ENCODE measurements at places on chromosomes 11 and 22.

GRCh38 chr22:35174401-35175038 lies 82.8 kb upstream of the HMGXB4 start:
- no peak for DNase-seq

GRCh38 chr22:28316014-28316413 lies 363.6 kb downstream of the TTC28 start:
- DNase-seq: no peak

- no peak for DNase-seq
Observed at GRCh38 chr22:38907767-38908166, 35.8 kb upstream of the CBX6 start.

DNA sequence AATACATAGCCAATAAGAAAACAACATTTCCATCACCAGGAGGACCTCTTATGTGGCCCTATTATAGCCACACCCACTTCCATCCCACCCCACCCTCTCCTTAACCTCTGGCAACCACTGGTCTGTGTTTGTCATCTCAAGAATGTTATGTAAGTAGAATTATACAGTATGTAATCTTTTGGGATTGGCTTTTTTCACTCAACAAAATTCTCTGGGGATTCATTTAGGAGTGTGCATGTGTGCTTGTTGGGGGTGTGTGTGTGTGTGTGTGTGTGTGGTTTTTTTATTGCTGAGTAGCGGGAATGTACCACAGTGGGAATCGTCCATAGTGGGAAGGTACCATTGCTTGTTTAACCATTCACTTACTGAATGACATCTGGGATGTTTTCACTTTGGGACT lies 5.2 kb downstream of the KCNJ5 start:
- DNase-seq: no peak

- DNase-seq: no peak
Observed at GRCh38 chr11:15280393-15280792, 165.7 kb downstream of the INSC start.

DNA sequence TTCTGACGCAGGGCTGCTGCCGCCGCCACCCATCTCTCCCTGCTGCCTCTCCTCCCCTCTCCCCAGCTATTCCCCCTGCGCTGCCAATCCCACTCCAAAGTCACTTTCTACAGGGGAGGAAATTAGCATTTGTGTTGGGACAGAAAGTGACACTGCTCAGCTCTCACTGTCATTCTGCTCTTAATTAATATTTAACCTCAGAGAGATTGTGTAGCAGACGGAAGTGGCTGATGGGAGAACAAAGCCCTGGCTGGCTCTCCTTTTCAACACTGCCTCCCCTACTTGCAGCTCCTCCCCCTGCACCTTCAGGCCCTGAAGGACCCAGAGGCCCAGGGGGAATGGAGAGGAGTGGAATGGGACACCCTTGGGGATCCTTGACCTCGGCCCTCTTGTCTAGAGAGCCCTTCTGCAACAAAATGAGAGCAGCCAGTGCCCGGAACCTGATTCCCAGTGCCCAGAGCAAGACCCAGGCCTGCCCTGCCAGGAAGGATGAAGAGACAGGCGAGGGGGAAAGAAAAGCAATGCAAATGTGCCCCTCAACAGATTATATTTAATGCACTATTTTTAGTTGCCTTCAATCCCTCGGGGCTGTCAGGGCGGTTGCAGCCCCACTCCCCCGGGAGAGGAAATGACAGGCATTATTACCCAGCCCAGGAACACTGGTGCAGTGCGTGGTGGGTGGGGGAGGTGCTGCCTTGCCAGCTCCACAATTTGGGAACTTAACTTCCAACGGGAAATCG lies 14.6 kb upstream of the NRGN start:
- DNase-seq: no peak

DNA sequence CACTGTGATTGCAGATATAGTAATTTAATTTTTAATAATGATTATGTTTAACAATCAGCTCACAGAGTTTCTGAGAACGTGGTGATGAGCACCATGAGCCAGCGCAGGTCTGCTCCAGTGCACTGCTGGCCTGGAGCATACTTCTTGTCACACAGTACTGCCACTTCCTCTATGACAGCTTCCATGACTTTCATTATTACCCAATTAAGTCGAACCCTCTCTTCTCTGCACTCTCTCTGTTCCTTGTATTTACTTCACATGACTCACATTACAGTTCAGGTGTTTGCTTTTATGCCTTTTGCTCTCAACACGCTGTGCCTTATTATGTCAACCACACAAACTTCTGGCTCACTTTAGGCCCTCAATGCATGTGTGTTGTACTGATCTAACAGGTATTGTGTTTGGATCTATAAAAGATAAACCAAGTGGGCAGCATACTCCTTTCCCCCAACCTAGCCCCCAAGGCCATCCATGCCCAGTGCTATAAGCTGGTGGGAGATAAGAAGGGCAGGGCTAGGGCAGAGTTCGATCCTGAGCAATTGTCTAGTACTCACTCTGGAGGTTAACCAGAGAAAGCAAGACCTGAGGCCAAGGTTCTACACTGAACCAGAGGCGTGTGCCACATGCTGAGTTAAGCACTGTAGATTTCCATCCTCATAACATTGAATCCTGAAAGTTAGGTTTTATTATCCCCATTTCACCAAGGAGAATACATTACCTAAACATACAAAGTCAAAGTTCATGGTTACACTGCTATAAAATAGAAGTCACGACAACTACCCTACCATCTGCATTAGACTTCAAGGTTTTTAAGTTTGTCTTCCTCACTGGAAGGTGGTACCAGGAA lies 356.5 kb downstream of the INSC start:
- no peak for DNase-seq

- DNase-seq: no peak
Observed at GRCh38 chr11:15688351-15688792, 573.6 kb downstream of the INSC start.

DNA sequence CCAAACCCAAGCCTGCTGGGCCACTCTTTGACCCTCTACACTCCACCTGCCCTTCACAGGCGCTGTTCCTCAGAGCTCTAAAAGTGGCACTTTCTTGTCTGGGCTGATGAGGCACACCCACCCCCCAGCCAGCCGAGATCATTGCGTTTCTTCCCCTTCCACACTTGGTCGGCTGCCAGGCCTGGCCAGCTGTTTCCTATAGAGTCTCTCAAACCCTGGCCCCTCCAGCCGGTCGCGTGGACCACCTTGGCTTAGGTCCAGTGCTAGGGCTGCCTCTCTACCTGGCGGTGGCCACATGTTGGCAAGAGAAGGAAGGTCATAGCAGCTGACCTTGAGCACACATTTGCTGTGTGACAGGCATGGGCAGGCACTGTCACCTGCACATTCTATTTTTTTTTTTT lies 60.6 kb downstream of the PPP6R2 start:
- no peak for DNase-seq

DNA sequence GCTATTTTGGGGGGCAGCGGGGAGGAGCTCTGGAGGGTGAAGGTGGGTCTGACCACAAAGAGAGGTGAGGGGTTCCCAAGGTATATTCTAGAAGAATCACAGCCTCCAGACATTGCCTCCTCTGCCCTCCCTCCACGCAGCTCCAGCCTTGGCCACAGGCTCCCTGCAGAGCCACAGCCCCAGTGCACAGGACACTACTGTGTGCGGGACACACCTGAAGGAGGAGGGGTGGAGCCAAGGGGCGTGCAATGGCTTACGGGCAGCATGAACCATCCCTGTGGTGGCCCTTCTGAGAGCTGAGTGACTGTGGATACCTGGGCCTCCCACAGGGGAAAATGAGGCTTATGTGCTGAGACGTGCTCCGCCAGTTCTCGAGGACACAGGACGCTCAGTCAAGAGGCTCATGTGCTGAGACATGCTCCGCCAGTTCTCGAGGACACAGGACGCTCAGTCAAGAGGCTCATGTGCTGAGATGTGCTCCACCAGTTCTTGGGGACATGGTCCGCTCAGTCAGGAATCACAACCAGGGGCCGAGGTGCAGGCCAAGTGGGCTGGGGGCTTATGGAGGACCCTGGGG lies 417.3 kb downstream of the SHANK2 start:
- DNase-seq: no peak

DNA sequence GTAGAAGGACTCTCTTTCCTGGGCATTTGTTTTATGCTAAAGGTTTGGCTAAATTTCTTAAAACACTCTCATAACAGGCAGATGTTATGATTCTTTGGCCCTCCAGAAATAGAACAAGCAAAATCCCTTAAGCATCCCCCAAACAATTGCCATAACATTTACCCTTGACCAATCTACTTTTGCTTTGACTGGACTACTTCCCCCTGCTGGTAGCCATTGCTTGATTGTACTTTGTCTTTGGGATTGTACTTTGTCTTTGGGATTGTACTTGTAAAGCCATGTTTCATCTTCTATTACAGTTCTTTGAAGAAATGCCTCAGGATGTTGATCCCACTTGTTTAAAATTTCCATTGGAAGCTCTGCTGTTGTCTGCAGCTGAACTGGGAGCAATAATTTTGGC lies 53.3 kb upstream of the GLYAT start:
- DNase-seq: no peak

DNA sequence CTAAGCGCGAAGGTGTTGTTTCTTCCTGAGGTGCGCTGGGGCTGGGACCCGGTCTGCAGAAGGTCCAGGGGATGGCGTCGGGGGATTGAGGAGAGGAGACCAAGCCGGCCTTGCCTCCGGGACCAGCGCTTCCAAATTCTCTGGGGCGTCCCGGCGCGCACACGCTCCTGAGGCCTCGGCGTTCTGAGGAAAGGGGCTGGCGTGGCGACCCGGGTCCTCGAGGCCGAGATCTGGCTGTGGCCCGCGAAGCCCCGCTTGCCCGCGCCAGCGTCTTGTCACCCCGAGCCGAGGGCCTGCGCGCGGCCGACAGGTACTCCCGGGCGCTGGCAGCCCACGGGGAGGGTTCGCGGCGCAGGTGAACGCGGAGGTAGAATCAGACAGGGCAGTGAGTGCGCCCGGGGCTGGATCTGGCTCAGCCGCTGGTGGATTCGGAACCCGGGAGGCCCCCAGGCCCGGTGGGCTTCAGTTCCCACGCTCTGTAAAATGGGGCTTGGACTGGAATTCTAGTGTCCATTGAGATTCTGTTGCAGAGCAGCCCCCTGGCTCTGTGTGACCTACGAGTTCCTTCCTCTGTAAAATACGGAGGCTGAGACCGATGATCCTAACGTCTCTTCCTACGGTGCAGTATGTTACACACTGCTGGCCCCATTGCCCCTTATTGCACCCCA lies 14.7 kb downstream of the SSH3 start:
- DNase-seq: no peak

DNA sequence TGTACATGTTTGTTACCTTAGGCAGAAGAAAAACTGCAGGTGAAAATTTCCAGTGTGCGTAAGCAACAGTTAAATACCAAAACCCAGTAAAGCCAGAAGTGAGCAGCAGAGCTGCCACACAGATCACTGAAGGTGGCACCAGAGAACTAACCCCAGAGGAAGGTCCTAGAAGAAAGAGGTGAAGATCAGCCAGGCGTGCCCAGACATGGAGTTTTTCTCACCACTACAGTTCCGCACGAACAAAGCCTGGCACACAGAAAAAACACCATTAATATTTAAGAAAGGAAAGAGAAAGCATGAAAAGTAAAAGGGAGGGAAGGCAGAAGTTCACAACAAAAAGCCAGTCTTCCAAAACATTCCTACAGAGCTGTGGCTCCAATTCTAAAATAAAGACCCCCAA lies 60.7 kb downstream of the STK33 start:
- no peak for DNase-seq

GRCh38 chr11:115764176-115764575 lies 260.0 kb upstream of the CADM1 start:
- no peak for DNase-seq

DNA sequence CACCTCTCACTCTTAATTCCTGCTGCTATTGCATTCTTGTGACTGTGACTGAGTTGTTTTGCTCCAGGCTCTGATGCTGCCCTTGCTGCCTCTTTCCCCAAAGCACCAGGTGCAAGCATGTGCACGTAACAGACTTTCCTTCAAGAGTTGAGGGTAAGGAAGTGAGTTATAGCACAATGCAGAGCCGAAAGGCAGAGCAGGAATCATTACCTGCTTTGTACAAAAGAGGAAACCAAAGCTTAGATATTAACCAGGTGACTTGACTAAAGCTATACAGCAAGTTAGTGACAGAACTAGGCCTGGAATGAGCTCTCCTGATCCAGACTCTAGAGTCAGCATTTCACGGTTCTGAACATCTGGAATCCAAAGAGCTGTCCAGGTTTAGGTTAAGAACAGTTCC lies 33.6 kb downstream of the NEU3 start:
- DNase-seq: no peak

GRCh38 chr11:112163875-112164685 lies at the start of gene IL18:
Gene IL18 (minus strand): TSS chr11:112164094. CDS start chr11:112155053, 9,041 bp downstream.
- DNase-seq: no peak

GRCh38 chr11:11668274-11668673 lies 46.5 kb upstream of the GALNT18 start:
- DNase-seq: no peak

- DNase-seq: no peak
Observed at GRCh38 chr11:46611526-46612304, 5.3 kb downstream of the HARBI1 start.

DNA sequence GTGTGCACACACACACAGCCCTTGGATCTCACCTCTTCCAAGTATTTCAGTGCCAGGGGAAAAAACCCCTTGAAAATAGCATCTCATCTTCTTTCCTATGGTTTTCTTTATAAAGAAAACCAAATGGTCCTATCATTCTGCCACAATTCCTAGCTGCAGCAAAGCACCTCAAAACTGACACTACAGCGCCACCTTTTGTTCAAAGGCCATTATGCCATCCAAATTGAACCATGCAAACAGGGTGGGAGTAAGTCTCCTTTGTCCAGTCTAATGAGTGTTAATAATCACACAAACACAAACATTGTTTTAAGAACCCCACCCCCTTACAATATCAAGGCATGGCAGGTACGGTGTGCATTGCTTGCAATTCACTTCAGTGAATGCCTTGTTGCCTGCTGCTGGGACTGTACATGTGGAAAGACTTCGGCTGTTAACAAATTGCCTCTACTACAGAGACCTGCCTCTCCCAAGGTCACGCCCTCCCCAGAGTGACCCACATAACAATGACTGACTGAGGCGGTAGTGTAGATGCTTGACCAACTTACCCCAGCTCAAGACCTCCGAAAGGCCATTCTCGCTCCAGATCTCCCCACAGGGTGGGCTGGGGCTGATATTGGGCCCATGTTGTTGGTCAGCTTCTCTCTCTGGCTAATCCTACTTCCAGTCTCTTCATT lies 31.7 kb downstream of the FAM181B start:
- DNase-seq: no peak

GRCh38 chr11:58028687-58029411 lies 1.9 kb upstream of the OR6Q1 start:
- DNase-seq: no peak

GRCh38 chr11:79708319-79708932 lies 267.6 kb upstream of the TENM4 start:
- DNase-seq: no peak

DNA sequence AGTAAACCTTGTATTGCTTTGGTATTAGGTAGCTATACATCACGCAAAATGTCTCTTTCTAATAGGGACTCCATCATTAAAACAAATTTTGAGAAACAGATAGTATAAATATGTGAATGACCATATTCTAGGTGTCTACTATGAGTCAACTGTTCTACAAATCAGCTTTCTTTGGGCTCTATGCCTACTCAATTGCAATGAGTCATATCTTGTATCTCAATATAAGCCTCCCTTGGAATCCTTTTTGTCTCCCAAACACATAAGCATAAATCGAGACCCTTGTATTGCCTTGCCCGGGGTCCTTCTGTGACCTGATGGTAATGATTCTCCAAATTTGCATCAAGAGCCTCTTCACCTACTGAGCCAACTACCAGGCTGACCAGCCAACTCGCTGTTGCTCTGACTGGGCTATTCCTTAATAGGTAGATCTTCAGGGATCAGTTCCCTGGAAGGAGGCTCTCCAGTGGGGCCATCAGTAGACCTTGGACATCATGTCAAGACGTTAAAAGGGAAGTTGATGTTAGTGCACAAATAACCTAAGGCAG lies 22.2 kb downstream of the BLID start:
- DNase-seq: no peak
